ENCODE measurements at places on chromosomes 12 and 14.

DNA sequence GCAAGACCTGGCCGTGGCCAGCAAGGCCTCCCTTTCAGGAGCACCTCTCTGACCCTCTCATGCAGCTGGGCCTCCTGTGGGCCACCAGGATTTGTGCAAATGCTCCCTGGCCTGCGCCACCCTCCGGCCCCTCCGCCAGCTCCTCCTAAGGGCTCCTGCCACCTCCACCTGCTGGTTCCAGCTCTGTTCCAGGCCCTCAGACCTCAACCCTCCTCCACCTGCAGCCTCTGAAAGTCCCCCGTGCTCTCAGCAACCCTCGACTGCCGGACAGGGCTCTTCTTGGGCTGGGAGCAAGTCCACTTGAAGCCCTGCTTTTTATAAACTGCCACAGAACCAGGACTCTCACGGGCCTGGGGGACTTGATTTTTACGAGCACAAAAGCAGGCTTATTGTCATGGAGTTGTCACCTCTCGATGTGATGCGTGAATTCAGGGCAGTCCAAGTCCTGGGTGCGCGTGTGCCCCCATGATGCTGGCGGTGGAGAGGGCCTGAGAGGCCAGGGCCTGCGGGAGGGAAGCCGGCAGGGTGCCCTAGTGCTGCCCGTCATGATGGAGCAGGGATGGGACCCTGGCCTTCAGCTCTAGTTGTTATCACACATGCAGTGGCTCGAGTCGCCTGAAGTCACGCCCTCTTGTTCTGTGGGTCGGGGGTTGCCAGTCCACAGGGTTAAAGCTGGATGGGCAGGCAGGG is 9.1 kb downstream of the TEDC1 start:
- DNase-seq, result no peak

- DNase-seq, result no peak
Measured at GRCh38 chr12:22285846-22286245, 48.7 kb downstream of the ST8SIA1 start.

GRCh38 chr14:73168691-73169090 is 32.4 kb downstream of the PSEN1 start:
- DNase-seq, result no peak

GRCh38 chr12:116171549-116171948 is 105.9 kb downstream of the MED13L start:
- DNase-seq, result no peak

DNA sequence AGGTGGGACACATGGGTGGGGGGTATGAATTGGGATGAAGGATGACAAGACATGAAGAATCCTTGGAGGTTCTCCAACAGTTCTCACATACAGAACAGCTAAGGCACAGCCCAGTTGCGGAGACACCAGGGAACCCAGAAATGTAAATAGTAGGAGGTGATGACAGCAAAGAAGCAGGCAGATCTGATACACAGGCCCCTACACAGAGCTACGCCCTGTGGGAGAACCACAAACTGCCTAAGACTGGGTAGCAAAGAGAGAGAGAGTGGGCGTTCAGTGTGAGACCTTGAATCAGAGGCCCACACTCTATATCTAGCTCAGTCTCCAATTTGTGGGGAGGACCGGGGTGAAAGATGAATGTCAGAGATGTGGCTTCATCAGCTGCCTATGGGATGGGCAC is 9.5 kb upstream of the NUMB start:
- DNase-seq, result no peak

GRCh38 chr12:8446642-8447547 is 8.9 kb upstream of the CLEC6A start:
- no peak for DNase-seq
